ENCODE measurements at places on chromosomes 7 and 10.

DNA sequence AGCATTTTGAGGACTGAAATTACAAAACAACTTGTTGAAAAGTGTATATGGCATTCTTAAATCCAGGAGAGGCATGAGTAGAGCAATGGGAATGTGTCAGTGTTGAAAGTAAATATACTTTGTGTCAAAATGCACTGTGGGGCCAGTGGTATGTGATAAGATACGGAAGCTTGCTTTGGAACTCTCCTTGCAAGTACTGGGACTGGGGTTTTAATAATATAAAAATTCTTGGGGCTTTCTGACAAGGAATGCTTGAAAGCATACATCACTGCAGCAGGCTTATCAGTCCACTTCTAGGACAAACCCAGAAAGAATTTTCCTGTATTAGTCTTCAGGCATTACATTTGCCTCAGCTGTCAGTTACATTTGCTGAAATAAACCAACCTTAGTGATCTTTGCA is 472.8 kb upstream of the FZD8 start:
- DNase-seq = no peak

DNA sequence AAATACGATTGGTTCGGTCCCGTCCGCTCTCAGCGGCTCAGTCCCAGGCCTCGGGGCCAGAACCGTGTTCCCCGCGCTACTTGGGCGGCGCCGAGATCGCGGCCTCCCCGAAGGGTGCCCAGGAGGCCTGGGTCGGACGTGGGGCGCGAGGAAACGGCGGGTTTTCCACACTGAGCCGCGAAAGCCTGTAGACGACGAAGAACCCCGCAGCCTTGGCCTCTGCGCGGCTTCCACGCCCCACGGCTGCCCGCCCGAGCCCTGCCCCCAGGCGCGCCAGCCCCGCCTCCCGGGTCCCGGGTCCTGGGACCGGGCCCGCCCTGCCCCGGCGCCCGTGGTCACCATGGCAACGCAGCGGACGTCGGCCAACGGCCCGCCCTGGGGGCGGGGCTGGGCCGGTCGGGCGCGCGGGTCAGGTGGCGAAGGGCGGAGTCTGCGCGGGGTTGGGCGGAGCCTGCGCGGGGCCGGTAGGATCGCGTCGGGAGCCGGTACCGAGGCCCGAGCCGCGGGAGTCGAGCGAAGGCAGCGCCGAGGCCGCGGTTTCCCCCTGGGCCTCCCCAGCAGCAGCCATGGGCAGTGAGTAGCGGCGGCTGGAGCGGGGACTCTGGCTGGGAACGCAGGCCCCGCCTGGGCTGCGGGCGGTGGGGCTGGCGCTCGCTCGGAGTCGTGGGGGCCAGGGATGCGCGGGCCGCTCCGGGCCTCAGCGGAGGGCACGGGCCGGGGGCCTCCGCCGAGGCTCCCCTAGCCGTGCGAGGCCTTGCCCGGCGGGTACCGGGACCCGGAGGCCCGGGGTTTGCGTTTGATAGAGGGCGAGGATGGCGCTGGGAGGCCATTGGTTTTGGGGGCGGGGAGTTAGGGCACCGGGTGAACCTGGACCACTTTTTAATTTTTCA is at the start of gene SEC61A2:
Gene SEC61A2 (plus strand): TSS at position 456 of the 890 bp plus-strand sequence. CDS start 111 bp downstream, at position 567.
- DNase-seq = peak; percentile 94

GRCh38 chr10:119335671-119336353 is 128.4 kb downstream of the GRK5 start:
- DNase-seq = no peak

DNA sequence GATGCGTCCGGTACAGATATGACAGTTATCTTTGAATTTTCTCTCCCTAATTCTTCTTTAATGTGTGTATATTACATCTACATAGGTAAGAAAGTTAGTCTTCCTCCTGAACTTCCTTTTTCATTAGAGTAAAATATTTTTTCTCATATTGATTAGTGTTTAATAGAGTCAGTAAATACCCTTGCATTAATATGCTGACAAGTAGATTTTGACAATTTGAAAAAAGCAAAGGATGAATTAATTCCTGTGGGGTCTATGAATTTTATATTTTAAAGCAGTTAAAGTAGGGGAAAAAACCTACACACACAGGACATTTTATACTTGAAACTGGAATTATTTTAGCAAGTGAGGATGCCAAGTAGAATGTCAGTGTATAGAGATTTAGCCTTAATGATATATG is 9.4 kb downstream of the OTUD1 start:
- no peak for DNase-seq

DNA sequence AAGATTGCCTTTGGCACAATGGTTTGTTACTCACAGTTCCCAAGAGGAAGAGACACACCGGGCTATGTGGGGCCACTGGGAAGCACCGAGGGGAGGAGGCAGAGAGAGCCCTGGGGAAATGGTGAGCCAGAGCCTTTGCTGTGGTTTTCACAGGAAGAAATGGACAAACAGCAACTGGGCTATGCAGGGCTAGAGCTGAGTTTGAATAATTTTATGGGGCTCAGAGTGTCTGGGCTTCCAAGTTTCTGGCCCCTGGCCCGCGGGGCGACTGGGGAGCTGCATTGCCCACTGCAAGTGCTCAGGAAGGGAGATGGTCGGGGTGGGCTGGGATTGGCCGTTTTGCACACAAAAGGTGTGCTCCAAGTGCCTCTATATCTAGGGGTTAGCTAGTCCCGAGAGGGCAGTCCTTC is 92.6 kb downstream of the CHST15 start:
- DNase-seq = no peak

- DNase-seq = no peak
These were observed 19.8 kb downstream of the ZNF107 start for GRCh38 chr7:64685741-64686140.

GRCh38 chr10:20858292-20859124 is 38.6 kb downstream of the NEBL start:
- peak; percentile 2 for DNase-seq

GRCh38 chr10:127402596-127403409 is 146.3 kb upstream of the NPS start:
- no peak for DNase-seq

DNA sequence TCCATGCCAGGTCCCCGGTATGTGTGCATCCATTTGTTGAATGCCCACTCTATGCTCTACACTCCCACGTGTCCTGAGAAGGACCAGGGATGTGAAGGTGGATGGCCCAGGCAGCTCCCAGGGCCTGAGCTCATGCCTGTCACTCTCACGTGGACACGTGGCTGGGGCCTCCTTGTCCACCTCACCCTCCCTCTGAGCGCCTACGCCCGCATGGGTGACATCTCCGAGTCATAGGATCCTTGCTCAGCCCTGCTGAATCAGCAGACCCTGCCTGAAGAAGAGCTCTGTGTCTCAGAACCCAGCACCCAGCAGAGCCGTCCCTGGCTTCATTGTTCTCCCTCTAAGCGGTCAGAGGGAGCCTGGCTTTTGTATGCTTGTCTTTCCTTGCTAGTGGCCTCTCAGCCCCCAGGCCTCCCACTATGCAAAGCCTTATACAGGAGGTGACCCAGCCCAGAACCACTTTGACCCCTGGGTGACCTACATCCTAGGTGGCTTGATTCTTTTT is 107.9 kb upstream of the PPIF start:
- DNase-seq = no peak

DNA sequence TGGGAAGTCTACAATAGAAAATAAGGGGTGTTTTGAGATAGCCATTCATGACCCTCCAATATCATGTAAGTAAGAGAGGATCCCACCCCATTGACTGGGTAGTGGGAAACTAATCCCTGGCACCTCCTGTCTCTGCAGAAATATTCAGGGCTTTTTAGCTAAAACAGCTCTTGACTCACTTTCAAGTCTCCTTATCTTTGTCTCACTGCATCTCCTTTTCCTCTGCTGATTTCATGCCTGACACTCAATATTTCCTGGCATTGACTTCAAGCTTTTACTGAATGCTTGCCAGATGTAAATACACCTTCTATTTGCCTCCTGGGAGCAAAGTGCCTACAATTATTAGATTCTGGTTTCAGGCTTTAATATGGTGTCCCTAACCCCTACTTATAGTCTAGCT is 57.1 kb downstream of the CHRM2 start:
- no peak for DNase-seq

GRCh38 chr10:35306852-35307251 is 29.5 kb upstream of the CCNY start:
- no peak for DNase-seq

DNA sequence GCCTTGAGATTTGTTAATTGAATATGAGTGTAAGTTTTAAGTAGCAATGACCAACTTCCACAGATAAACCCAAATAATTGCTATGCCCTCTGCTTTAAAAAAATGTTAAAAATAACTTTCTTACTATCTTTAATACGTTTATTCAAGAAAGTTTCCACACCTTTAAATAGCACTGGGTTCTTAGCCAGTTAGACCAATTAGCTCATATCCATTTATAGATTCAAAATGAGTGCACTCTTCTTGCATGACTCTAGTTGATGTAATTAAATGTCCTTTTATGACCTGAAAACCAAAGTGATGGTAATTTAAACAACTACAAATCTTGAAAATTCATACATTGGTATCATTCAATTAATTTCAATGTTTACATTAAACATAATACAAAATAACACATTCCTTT is 50.8 kb upstream of the CACNA2D1 start:
- no peak for DNase-seq

DNA sequence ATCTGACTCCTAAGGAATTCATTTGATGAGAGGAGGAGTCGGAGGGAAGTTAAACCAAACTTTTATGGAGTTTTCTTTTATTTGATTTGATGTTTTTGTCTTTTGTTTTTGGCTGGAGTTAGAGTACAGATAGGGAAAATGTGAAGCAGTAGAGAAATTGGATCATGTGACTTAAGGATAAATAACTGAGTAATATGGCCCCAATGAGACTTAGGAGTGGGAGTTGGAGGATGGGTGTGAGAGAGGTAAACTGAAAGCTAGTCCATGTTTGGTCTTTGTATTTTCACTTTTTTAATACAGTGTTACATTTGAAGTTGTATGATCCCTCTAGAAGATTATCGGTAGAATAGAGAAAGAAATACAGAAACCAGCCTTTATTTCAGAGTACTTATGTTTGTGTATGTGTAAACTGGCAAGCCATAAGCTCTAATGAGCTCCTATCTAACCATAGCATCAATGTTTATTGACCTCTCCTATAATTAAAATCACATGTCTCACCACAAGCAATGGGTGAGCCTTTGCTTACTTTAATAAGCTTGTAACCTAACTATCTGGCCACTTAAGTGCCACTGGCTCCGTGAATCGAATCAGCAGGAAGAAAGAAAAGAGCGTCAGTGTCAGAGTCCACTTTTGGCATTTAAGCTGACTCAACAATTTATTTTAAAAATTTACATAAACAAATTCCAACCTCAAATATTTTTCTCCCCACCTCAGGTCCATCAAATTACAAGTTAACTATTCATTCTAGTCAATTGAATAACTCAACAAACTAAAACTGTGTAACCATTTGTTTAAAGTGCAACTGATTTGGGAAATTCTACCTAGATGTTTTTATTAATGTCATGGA is 113.8 kb downstream of the EPDR1 start:
- no peak for DNase-seq

GRCh38 chr7:133978502-133979295 is 148.4 kb upstream of the LRGUK start:
- DNase-seq = no peak

GRCh38 chr10:112140110-112140970 is 43.2 kb downstream of the GPAM start:
- DNase-seq = peak; percentile 67

DNA sequence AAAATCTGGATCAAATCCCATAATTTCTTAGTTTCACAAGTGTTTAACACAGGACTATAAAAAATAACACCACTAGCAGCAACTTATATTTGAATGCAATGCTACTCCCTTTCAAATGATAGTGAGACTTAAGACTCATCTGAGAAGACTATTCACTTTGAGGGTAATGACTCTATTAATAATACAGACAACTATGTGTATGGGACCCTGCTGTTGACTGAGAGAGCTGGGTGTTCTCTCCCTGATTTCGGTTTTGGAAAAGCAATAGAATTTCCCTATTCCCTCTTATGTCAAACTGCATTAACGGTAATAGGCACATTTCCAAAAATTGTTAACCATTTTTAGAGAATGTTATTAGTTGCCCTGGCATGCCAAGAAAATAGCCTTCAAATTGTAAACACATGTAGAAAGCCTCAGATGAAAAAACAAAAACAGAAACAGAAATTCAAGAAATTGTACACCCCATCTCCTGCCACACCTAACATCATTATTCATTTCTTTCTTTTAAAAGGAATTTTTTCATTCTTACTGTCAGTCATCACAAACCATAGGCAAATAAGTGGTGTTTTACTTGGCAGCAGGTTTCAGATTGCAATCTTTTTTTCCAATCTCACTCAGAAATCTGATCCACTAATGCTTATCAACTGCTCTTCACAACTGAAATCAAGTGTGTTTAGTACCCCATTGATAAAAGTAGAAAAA is 153.7 kb downstream of the TFPI2 start:
- DNase-seq = no peak

GRCh38 chr7:103805346-103805745 is 184.1 kb downstream of the RELN start:
- no peak for DNase-seq

GRCh38 chr10:59847888-59848287 is 58.5 kb downstream of the CCDC6 start:
- no peak for DNase-seq

GRCh38 chr10:114180937-114181336 is 1.8 kb downstream of the TDRD1 start:
- DNase-seq = no peak

DNA sequence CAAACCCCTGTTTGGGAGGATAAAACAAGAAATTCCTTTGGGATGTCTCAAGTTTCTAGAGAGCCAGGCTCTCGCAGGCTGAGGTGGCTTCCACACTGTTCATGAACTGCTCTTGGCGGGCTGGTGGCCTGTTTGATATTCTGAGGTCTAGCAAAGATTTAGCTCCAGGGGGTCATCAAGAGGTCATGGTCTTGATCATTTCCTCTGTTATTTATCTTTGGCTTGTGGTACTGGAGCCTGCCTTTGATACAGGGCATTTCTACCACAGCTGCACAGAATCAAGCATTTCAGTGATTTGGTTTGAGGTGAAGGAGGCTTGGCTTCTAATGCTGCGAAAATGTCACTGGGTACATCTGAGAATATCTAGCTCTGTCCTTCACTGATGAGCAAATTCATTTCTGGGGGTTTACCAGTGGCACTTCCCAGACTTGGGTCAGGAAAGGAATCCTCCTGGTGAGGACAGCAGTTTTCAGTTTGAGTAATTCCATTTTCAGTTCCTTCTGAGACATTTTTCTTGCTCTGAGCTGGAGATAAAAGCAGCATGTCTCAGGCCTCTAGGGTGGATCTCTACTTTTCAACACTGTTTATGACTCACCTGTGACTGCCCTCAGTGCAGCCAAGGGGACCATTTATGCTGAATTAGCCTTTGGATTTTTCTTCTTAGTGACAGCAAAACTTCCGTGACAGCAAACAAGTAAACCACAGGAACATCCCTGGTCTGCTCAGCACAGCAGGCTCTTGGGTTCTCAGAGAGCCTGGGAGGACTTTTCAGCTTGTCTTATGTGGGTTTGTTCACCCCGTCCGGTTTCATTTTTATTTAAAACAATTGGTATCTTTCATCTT is 312.0 kb downstream of the RNLS start:
- DNase-seq = peak; percentile 84

- no peak for DNase-seq
These were observed 49.5 kb upstream of the CACUL1 start for GRCh38 chr10:118804262-118804773.

DNA sequence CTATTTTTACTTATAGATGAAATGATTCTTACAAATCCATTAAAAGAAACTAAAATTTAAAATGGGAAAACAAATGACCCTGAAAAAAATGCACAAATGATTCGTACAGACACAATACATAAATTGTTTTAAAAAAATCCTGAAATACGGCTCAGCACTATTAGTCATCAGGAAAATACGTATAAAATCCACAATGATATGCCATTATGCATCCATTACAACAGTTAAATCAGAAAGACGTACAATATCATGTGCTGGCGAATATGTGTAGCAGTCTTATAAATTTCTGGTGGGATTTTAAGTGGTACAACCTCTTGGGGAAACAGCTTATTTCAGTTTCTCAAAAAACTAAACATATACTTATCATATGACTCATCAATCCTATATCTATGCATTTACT is 600.1 kb upstream of the STEAP1 start:
- DNase-seq = no peak

Measured in GM06990 (cell line).